ENCODE measurements at places on chromosomes 3 and 15.

- no peak for DNase-seq
Measured at GRCh38 chr15:28945626-28946230, 60.0 kb downstream of the APBA2 start.

DNA sequence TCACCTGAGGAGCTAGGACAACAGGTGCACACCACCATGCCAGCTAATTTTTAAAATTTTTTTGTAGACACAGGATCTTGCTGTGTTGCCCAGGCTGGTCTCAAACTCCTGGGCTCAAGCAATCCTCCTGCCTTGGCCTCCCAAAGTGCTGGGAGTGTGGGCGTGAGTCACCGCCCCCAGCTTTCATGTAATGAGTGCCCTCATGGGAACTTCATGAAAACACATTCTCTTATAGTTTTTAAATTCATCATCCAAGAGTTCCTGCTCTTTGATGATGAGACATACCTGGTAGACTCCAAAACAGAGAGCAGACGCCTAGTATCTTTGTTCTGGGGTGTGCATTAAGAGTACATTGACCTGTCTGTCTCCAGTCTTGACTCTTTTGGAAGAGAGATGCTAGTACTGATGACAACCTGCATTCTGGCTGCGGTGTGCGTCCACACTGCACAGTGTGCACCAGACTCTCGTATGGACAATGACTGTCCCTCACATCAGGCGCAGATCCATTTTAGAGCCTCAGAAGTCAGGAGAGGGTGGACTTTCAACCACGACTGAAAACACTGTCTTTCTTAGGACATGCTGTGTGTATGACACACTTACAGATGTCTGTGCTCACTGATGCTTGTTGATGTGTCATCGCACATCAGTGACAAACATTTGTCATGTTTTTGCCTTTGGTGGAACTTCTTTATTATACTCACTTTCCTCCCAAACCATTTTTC, 2.0 kb downstream of the NRROS start:
- no peak for DNase-seq

DNA sequence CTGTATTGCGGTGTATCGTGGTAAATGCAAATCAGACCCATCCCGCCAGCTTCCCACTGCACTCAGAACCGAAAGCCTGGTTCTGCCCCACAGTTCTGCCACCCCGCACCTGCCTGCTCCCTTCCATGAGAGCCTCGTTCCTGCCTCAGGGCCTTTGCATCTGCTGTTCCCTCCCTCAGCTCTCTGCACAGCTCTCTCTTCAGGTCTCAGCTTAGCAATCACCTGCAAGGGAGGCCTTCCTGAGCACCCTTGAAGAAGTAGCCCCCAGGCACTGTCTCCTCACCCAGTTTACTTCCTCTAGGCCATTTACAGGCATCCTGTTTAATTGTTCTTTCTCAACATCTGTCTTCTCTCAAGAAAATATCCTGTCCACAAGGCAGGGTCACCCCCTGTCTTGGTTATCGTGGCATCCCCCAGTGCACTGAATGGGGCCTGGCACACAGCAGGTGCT, 13.3 kb upstream of the IQSEC1 start:
- DNase-seq, result no peak

DNA sequence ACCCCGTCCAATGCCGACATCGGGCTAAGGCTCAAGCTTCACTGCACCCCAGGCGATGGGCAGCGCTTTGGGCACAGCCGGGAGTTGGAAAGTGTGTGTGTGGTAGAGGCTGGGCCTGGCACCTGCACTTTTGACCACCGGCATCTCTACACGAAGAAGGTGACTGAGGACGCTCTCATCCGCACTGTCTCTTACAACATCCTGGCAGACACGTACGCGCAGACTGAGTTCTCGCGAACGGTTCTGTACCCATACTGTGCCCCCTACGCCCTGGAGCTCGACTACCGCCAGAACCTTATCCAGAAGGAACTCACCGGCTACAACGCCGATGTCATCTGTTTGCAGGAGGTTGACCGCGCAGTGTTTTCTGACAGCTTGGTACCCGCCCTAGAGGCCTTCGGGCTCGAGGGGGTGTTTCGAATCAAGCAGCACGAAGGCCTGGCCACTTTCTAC, 1.0 kb downstream of the PDE12 start:
- DNase-seq, result peak; percentile 20

DNA sequence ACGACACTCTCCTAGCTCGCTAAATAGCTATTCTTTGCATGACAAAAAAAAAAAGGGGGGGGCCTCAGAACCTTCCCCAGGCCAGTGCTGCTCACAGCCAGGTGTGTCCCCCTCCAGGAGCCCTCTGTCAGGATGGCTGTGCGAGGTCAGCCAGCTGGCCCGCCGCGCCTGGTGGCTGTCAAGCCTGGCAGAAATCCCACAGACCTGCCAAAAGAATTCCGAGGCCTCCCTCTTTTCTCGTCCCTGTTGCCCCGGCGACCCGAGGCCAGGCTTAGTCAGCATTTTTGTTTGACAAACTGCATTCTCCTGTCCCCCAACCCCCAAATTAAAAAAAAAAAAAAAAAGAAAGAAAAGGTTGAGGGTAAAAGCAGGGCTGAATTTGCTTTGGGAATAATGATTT, 61.9 kb downstream of the TM4SF4 start:
- DNase-seq, result no peak

DNA sequence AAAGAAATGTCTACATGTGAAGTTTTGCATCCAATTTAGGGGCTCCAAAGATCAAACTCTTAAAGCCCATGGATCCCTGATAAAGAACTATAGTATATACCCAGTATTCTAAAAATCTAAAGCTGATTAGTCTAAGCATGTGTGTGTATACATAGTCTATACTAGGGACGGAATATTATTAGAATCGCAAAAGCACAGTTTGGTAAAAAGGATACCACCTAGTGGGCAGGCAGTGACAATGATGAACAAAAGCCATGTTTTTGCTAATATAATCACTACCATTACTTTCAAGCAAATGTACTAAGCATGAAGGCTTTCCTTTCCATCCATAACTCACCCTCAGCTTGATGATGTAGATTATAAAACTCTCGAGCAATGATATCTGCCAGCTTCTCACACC, 16.5 kb downstream of the POLQ start:
- no peak for DNase-seq

DNA sequence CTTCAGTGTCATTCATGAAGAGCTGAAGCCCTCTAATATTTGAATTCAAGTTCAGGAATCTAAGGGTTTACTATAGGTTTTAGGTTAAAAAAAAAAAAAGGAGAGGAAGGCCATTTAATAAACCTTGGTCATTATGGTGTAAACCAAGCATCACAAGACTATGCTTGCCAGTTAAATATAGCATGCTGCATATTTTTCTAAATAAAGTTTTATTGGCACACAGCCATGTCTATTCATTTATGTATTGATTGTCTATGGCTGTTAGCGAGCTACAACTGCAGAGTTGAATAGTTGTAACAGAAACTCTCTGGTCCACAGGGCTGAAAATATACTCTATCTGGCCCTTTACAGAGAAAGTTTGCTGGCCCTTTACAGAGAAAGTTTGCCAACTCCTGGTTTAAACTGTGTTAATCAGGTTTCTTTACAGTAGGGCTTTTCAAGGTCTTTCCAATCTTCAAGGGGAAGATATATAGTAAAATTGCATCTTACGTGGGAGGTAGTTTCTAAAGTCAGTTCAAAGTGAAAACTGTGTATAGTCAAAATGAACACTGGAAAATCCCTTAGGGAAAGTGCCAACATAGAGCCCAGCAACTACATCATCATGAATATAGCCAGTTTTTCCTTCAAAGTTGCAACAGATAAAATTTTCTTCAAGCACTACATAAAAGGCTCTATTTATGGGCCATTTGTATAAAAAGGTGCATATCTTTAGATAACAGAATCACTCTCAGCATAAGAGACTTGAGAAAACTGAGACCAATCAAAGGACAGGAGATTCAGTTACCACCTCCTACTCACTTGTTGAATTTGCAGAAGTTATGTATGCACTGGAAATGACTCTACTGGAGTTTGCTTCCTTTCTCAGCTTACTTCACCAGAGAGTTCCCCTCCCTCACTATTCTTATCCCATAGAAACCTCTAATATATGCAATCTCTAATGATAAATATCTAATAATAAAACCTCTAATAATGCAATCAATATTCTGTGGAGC, 49.7 kb upstream of the FRMD4B start:
- DNase-seq, result no peak

GRCh38 chr15:31298707-31299172, 27.9 kb upstream of the KLF13 start:
- DNase-seq, result no peak

DNA sequence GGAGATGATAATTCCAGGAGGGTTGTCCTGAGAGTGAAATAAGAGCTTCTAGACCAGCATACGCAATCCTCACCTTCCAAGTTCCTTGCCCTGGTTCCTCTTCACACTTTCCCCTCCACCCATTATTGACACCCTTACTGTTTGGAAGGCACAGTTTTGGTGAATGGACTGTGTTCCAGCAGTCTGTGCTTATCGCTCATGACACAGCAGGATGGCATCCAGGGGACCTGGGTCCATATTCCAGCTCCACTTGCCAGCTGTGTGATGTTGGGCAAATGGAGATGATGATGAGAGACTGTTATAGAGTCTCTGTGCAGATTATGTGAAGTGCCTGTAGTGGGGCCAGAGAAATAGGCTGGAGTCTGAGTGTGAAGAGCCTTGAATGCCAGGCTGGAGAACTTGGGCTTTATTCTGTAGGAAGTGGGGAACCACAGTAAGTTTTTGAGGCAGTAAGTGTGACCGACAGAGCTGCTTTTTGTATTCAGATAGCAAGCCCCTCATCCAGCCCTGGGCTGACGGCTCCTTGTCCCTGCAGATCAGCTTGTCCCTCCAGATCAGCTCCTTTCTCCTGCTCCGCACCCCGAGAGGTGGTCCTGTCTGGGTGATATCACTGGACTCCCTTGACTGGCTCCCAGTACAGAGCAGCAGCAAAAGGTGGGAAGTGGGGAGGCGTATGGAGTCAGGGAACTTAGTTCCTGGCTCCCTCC, 8.1 kb downstream of the KBTBD13 start:
- no peak for DNase-seq

Data from GM19239 (cell line).